HT1080 (cell line): ENCODE measurements at places on chromosomes 5 and 9. TPM values are rescaled to one million over a fixed set of nuclear protein-coding genes. Genes with fewer than 3 reads are reported as not detected.

STKLD1 gene
- total RNA-seq = not detected in 2 replicates

PCA3 gene
- total RNA-seq = not detected in 2 replicates

SMC2 gene
- 32.0 and 34.1 TPM in 2 replicates for total RNA-seq

- no peak for DNase-seq
These were observed 64.9 kb downstream of the ZNF618 start for GRCh38 chr9:113941056-113941455.

IL9 gene
- total RNA-seq = not detected in 2 replicates
